Thyroid gland (tissue), 4 donors: ENCODE measurements at places on chromosomes 5 and 9. TPM values are rescaled to one million over a fixed set of nuclear protein-coding genes. Genes with fewer than 3 reads are reported as not detected.
A peak's percentile ranks its signal among the peaks of the same experiment; 100 is the strongest.

DNA sequence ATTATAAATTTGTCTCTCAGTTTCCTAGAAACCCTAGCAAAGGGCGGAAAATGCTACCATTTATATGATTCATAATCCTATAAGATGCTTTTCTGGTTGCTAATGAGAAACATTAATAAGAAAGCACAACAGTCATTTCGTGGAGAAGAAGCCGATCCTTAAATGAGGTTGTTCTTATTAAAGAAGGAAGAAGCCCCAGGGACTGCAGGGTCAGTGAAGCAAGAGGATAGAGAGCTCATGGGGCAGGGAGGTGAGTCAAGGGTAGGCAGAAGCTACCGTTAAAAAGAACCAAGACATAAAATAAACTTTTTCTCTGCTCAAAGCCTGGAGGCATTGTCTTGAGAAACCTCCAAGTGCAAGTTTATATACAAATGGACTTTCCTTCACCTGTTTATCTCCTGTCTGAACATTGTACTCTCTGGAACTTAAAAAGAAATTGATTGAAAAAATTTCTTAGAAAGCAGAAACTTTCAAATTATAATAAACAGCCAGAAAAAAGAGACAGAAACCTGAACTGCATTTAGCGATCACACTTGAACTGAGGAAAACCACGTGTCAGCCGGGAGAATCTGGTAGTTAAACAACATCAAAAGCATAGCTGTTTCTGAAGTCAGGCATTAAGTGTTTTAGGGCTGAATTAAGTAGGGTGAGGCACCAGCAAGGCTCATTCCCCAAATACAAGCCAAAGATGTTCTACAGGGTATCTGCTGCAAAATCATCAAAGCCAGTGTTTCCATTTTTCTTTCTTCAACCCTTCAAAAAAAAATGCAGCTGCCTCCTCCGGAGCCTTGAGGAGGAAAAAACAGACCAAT lies 21.9 kb downstream of the HTR4 start:
- no peak overlapping the region for H3K27ac ChIP-seq
- H3K36me3 ChIP-seq = no peaks in the 10 kb centered on the region
- H3K4me1 ChIP-seq = no peaks in the 10 kb centered on the region
- no peak for DNase-seq

GRCh38 chr9:35564658-35565061 lies 40.4 kb upstream of the TESK1 start:
- H3K4me3 ChIP-seq = no peak overlapping the region
- peak overlapping the region; percentile 2 for H3K27ac ChIP-seq
- DNase-seq = no peak
- peaks cover 5% of the 10 kb centered on the region for H3K36me3 ChIP-seq

GRCh38 chr5:42951293-42951840 lies 88.8 kb downstream of the ANXA2R start:
- peak overlapping the region; percentile 35 for H3K4me3 ChIP-seq
- H3K36me3 ChIP-seq = no peaks in the 10 kb centered on the region
- peaks cover 28% of the 10 kb centered on the region for H3K4me1 ChIP-seq
- peak overlapping the region; percentile 86 for H3K27ac ChIP-seq
- H3K27me3 ChIP-seq = peaks cover 58% of the 10 kb centered on the region

DNAJC25 gene
- total RNA-seq = 8.5 TPM

DNA sequence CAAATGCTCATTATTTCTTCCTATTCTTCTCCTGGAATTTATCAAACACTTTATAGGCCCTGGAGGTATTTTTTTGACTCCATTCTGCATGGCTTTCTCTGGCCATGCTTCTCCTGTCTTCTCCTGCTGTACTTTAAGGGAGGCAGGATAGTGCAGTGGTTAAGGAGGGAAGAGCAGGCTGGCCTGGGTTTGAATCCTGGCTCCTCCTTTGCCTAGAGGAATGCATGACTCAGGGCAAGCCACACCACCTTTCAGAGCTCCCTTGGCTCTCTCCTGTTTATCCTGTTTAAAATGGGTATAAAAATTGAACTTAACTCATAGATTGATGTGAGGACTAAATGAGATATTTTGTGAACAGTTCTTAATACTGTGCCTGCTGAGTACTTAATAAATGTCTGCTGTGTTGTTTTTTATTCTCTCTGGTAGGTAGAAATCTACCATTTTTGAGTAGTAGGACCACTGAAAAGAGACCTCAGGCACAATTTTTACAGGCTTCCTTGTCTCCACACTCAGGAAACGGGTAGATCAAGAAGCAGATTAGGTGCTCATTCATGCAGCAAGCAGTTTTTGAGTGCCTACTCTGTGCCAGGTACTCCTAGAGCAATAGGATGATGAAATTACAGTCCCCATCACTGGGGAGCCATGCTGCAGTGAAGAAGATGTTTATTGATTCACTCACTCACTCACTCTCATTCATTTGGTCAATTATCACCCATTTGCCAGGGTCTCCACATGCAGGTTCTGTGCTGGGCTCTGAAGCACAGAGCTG lies 32.7 kb upstream of the ARAP3 start:
- no peak overlapping the region for H3K4me3 ChIP-seq
- H3K4me1 ChIP-seq = peaks cover 17% of the 10 kb centered on the region
- no peaks in the 10 kb centered on the region for H3K36me3 ChIP-seq
- DNase-seq = peak; percentile 21
- no peaks in the 10 kb centered on the region for H3K27me3 ChIP-seq
- H3K27ac ChIP-seq = no peak overlapping the region

DNA sequence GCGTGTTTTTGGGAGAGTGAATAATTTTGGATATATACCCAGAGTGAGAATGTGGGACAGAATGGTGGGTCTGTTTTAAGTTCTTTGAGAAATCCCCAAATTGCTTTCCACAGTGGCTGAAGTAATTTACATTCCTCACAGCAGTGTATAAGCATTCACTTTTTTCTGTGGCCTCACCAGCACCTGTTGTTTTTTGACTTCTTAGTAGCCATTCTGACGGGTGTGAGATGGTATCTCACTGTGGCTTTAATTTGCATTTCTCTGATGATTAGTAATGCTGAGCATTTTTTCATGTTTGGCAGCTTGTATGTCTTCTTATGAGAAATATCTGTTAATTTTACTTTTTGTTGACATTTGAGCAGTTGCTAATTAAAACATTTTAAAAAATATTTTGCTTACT lies 9.4 kb upstream of the SPATA31D1 start:
- no peaks in the 10 kb centered on the region for H3K36me3 ChIP-seq
- H3K4me3 ChIP-seq = no peak overlapping the region

DNA sequence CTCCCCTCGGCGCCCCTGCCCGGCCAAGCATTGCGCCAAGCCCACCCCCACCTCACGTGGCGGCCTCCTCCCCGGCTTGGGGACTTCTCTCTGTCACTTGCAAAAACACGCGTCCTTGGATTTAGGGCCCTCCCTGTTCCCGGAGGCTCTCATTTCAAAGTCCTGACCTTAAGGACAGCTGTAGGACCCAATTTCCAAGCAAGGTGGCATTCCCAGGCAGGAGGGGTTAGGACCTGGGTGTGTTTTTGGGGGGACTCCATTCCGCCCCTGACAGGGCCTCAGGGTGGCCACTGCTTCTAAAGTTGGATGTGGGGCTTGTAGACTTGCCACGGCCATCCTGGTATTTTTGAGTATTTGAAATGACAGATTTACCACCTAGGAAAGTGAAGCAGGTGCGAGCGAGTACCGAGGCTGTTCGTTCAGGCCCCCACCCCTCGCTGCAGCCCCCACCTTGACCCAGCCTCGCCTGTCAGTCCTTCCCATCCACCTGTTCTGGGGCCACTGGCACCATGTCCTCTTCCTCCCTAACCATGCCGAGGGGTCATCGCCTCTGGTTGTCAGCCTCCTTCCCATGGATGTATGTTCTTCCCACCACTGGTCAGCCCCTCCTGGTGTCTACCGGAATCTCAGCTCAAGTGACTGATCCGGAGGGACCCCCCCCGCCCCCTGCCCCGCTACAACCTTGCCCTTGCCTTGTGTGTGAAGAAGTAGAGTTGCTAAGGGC lies 52.4 kb downstream of the MRPL36 start:
- no peak for DNase-seq
- H3K27me3 ChIP-seq = no peaks in the 10 kb centered on the region
- H3K4me1 ChIP-seq = no peaks in the 10 kb centered on the region
- no peak overlapping the region for H3K27ac ChIP-seq

DNA sequence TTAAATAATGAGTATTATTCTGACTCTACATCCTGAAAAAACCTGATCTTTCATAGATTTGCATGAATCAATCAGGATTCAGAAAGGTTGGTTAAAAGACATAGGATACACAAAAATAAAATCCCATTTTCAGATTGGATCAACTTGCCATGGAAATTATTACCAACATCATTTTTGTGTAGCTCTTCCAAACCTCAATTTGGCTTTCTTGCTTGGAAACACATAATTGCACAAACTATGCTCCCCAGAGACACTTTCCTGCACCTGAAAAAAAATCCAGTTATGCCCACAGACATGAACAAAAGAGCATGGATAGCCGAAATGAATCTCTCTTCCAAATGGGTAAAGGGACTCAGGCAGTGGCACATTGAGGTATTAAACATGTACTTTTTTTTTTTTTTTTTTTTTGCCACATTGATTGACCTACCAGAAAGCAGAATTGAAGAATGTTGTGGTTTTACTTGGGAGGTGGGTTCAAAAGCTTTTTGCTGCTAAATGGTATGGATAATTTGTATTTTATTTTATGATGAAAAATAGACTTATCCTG lies 135.4 kb upstream of the FBN2 start:
- H3K4me3 ChIP-seq = no peak overlapping the region
- no peak overlapping the region for H3K27ac ChIP-seq
- no peaks in the 10 kb centered on the region for H3K36me3 ChIP-seq
- no peaks in the 10 kb centered on the region for H3K4me1 ChIP-seq
- no peaks in the 10 kb centered on the region for H3K27me3 ChIP-seq

DNA sequence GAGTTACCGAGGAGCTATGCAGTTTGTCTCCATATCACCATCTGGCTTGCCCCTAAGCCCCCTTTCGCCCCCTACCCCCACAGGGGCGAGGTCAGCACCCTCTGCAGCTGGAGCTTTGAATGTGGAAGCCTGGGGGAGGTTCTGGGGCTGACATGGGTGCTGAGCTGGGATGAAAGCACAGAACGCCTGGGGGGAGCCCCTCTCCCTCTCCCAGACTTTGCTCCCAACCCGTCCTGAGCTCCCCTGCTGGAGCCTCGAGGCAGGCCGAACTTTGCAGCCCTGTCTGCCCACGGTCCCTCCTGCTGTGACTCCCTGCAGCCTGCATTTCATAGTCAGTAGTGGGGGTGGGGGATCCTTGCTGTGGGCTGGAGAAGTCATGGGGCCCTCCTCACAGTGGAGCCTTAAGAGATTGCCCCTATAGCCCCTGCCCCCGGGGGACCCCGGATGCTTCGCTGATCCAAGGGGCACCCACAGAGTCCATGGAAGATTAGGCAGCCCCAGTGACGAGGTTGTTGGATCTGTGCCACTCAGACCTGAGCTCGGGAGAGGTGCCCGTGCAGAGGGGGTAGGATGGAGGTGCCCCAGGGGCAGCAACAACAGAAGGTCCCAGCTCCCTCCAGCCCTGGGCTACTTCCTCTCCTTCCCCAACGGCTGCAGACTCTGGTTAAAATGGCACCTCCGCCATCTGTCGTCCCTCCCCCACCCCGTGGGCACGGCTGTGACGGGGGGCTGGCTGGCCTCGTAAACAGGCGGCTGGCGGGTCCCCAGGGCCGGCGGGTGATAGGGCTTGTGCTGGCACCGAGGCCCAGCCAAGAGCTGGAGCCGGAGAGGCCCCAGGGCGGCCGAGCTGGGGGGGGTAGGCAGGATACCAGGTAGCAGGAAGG lies 162.0 kb downstream of the C9orf50 start:
- H3K27ac ChIP-seq = peak overlapping the region; percentile 92
- peak; percentile 86 for DNase-seq
- H3K4me3 ChIP-seq = no peak overlapping the region
- no peaks in the 10 kb centered on the region for H3K27me3 ChIP-seq
- H3K4me1 ChIP-seq = peaks cover 39% of the 10 kb centered on the region

DNA sequence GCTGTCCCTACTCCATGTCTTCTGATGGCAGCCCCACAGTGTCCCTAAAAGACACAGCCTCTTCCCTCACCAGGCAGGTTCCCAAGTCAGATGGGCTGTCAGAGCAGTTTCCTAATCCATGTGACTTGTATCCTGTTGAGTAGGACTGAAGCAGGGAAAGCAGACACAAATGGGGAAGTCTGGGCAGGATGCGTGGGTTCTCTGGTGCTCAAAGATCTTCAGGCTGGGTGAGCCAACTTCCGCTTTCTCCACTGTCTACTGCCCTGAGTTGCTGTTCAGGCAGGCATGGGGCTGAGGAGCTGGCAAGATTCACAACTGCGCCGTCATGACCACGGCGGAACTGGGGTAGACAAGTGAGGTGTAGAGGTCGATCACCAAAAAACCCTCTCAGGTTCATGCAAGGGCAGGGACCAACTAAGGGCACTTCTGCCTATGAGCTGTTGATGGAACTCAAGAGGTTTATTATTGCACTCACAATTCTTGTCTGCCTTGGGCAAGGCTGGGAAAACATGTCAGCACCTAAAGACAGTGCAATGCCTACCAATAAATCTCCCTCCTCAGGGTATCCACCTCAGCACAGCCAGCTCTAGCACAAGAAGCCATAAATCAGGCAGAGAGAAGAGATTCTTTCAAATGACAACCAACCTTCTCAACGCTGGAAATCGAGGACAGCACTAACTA lies 83.4 kb downstream of the RAPGEF1 start:
- peaks cover 33% of the 10 kb centered on the region for H3K4me1 ChIP-seq
- H3K4me3 ChIP-seq = no peak overlapping the region
- peak overlapping the region; percentile 81 for H3K27ac ChIP-seq

DNA sequence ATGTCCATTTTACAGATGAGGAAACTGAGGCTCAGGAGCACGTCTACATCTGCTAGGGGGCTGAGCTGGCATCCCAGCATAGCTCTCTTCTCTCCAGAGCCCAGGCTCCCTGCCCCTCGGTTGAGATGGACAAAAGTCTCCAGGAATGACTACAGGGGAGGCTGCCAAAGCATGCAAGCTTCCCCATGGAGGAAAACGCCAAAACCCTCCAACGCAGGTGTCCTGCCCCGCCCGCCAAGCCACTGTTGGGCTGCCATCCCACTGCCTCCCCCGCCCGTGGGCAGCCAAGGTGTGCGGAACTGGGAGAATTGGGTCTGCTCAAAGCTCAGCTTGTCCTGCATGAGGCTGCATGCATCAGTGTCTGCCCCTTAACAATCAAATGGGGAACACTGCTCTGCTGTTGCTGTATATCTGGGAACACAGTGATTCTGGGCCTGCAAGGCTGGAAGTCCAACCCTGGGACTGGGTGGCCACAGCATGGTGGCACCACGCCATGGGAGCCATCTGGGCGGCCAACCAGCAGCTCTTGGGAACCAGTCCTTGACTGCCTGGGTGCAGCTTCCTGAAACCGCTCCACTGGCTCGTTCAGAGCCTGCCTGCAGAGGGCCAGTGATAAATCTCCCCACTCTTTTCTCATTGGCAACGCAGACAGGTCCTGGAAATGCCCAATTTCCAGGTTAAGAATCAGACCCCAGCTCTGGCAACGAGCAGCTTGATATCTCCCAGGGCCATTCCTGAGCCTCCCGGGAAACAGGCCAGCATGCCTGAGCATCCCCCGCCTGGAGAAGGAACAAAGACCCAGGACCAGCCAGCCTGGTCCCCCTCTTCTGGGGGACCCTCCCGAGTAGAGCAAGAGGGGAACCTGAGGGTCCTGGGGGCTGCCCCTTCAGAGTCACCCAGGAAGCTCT lies 3.5 kb downstream of the RALGDS start:
- peak overlapping the region; percentile 49 for H3K27ac ChIP-seq
- peak; percentile 91 for DNase-seq
- H3K27me3 ChIP-seq = no peaks in the 10 kb centered on the region
- peaks cover 93% of the 10 kb centered on the region for H3K4me1 ChIP-seq

GRCh38 chr9:105673850-105674387 lies 11.7 kb downstream of the TAL2 start:
- H3K27ac ChIP-seq = no peak overlapping the region
- H3K36me3 ChIP-seq = no peaks in the 10 kb centered on the region
- no peak overlapping the region for H3K4me3 ChIP-seq
